ENCODE measurements at places on chromosomes 13 and 19. TPM values are rescaled to one million over a fixed set of nuclear protein-coding genes. Genes with fewer than 3 reads are reported as not detected.

DNA sequence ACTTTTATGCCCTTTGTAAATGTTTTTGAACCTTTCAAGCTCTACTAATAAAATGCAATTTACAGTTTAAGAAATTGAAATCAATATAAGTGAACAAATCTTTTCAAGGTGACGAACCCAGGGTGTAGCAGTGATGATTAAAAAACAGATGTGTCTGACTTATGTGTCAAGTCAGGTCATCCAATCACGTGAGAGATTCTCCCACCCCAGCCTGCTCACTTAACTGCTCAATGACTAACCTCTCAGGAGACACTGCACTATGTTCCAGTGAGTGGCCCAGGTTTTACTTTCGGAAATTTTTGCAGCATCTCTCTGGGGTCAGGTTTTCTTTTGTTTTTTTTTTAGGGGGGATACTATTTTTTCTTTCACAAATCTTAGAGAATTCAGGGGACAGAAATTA is 60.7 kb downstream of the ZNF429 start:
- DNase-seq, result no peak

CBLC gene
- 47.4 TPM for total RNA-seq

DNA sequence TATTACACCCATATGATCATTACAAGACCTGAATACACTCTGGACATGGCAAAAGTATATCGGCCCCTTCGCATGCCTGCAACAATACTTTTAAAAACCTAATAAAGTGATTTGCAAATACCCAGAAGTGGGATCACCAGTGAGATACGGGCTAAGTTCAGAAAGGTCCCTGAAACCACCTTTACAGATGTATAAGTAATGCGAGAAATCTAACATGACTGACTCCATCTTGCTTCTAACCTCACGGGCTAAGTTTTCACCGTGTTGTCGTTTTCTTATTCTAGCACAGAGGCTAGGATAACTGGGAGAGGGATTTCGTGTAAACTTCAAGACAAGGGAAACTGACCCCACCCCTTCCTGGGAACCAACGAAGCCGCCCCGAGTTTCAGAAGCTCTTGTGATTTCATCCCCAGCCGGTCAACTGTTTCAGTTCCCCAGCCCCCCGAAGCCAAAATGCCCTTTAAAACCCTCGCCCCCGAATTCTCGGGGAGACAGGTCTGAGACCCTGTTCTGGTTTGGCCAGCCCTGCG is 703 bp downstream of the NEK3 start:
- no peak for DNase-seq

ERICH6B gene
- not detected for total RNA-seq

LMO7 gene
- total RNA-seq, result 124 TPM

GRCh38 chr19:7395360-7396066 is 46.8 kb downstream of the ARHGEF18 start:
- no peak for DNase-seq

DNA sequence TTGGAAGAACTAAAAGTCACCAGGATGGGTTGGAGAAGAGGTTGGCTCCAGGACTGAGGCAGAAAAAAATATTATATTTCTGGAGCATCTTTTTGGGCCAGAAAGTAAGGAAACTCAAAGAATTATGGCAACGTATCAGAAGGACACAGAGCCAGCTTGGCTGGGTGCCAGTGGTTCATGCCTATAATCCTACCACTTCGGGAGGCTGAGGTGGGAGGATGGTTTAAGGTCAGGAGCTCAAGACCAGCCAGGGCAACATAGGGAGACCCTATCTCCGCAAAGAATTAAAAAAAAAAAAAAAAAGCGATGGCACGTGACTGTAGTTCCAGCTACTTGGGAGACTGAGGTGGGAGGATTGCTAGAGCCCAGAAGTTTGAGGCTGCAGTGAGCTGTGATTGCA is 108.1 kb downstream of the GADD45B start:
- no peak for DNase-seq

ZNF99 gene
- 0.14 TPM for total RNA-seq

- DNase-seq, result no peak
Measured at GRCh38 chr19:2271234-2272103, 10.5 kb downstream of the PEAK3 start.

- DNase-seq, result no peak
Measured at GRCh38 chr19:49441960-49442350, 628 bp upstream of the SLC17A7 start.

PDE4C gene
- 2.1 TPM for total RNA-seq

- no peak for DNase-seq
Measured at GRCh38 chr19:43778651-43779050, 2.1 kb downstream of the KCNN4 start.

FCAR gene
- not detected for total RNA-seq

DNA sequence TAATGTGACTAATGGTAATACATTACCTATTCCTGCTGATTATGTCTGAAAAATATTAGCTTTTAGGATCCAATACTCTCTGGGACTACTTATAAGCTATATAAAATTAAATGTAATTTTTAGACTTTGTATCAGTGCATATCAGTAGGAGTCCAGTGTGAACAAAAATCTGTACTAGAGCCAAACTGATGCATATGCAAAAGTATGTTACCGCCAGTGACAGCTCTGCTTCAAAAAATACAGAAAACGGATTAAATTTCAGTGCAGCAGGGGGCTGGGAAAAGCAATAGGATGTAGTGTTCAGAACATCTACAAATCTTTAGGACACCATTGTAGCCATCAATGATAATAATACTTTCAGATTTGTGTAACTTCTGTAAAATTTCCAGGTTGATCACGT is 385.5 kb downstream of the DACH1 start:
- no peak for DNase-seq

DNA sequence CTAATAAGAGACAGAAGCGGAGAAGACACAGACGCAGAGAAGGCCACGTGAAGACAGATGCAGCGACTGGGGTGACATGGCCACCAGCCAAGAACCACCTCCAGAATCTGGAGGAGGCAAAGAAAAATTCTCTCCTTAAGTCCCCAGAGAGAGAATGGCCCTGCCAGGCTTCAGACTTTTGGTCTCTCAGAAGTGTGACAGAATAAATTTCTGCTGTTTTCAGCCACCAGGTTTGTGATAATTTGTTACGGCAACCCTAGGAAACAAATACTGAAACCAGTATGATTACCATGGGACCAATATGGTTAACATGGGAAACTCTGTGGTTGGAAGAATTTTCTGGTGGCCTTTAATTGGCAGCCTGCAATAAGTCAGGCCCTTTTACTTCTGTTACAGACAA is 63.9 kb upstream of the DOCK9 start:
- no peak for DNase-seq

ZNF790 gene
- total RNA-seq, result 8.7 TPM

DNA sequence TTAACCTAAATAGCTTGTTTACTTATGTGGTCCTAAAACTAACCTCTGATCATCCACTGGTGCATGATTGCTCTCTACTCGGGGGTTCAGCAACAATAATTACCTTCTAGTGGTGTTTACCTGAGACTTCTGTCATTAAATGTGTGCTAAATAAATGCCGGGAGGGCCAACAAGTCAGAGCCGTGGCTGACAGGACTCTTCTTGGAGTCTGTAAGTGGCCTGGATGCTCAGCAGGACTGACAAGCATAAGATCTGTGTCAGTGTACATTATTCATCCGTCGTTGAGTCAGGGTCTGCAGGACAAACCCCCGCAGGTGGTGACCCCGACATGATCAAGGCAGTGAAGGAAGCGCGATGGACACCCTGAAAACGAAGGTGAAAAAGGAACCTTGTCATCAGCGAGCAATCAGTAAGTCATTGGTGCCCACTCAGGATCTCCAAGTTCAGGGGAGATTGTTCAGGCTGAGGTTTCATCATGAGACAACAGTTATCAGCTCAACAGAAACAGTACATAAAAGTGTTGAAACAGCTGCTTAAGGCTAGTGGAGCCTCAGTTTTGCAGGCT is 1466.9 kb downstream of the UQCRFS1 start:
- peak; percentile 7 for DNase-seq

DNA sequence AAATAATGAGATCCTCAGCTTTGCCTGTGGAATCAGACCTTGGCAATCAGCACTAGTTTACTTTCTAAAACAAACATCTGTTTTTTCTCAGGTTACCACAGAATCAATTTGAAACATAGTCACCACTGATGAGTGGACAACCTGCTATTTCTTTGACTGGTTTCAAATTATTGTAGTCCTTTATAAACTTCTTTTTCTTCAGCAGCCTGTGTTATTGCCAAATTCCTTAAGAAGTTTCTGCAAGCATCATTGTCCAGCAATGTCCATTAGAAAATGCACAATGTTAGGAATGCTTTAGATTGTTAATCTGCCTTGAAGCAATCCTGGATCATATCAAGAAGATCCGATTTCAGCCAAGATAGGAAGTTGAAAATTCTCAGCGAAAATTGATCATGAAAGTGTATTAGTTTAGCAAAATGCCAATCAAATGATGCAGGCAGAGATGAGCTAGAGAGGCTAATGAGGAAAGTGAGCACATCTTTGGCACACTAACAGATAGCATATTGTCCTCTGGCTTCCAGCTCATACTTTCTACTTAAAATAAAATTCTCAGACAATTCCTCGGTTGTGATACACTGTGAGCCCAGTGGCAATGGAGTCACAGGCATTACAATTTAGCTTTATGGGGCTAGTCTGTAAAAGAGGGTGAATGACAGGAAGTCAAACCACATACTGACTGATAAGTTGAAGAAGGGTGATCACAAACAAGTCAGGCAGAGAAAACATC is 270.6 kb downstream of the SLITRK6 start:
- no peak for DNase-seq

ZNF536 gene
- 1.4 TPM for total RNA-seq

GFY gene
- total RNA-seq, result not detected

DNA sequence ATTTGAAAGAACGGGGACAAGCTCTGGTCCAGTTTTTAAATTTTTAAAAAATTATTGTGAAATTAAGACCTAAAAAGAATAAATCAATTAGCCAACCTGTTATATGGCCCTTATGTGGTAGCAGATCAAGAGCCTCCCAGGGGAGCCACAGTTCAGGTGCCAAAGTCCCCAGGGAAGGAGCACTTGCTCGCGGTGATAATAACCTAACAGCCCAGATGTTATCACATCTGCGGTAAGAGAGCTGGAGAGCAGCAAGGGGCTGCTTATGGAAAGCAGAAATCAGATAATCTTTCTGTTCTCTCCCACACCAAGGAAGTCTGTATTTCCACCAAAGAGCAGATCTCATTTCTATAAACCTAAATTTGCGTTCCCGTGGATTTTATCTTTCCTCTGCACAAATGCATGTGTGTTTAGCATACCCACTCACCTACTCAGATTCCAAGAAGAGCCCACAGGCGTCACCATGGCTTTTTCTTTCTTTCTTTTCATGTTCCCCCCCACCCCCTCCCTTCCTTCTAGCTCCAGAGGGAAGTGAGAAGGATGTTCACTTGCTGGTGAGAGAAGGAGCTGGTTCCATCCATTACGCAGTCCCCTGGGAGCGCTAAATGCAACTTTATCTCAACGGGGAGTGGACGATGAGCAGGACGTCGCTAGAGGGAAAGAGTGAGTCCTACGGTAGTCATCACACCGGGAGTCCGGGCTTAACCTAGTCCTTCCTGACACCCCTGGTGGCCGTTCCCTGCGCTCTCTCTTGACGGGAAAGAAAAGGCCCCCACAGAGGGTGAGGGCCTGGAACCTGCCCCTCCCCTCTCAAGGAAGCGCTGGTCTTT is 1.6 kb upstream of the POU4F1 start:
- DNase-seq, result no peak

GRCh38 chr13:64477146-64477545 is 2753.0 kb downstream of the PCDH9 start:
- DNase-seq, result no peak

HSPB6 gene
- 654 TPM for total RNA-seq

- DNase-seq, result no peak
Measured at GRCh38 chr19:29193155-29193554, 19.8 kb downstream of the UQCRFS1 start.

DNA sequence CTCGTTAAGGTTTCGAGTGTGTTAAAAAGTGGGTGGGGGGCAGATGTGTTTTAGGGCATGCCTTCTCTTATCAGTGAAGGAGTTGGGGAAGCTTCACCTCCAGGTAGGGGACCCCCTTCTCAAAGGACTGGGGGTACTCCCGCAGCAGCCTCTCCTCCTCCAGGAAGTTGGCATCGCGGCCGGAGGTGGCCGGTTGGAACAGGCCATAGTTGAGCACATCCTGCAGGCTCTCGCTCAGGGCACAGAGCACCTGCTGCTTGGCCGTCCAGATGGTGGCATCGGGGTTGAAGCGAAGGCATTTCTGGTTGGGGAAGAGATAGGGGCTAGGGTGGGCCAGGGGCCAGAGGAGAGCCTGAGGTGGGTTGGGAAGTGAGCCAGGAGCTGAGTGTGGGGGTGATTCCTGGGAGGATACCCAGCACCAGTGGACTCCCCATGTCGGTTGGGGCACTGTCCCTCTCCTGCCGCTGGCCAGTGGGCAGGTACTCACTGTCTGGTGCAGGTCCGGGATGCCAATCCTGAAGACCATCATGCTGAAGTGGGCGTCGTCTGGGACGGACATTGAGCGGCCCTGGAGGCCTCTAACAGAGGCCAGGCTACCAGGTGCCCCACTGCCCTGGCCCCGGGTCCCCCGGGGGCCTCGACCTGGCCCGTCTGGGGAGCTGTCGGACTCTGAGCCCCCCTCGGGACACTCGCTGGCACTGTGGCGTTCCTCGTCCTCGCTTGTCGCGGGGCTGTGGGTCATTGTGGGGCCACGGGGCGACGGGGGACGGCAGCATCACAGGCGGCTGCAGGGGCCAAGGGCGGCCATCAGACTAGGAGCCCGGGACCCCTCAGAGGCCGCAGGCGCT is 3.2 kb downstream of the SHANK1 start:
- DNase-seq, result no peak

DNA sequence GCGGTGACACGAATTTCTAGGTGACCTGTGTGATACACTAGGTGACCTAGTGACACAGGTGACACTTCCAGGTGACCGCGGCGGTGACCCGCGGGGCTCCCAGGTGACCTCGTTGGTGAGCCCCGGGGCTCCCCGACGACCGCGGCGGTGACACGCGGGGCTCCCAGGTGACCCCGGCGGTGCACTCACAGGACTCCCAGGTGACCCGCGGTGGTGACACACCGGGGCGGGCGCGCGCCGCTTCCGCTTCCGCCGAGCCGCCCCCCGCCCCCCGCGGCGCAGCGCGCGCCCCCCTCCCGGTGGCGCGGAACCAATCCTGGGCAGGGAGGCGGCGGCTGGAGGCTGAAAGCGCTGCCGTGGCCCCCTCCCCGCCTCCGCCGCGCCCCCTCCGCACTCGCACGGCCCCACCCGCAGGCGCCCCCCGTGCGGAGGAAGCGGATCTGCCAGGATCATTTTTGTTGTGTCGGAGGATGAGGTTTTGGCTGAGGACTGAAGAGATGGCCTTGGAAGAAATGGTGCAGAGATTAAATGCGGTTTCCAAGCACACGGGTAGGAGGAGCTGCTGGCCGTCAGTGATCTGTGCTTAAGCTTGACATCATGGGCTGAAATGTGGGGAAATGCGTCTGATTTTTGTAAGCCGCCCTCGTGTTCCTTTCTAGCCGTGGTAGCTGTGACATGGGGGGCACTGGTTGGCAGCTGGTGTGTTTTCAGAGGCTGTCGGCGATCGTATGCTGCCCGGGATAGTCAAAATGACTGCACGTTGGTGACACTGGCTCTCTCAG is at the start of gene MCF2L:
MCF2L (plus strand) TSS at position 305 of the 782 bp plus-strand sequence; CDS start at position 471, 166 bp downstream.
- DNase-seq, result peak; percentile 36

DNA sequence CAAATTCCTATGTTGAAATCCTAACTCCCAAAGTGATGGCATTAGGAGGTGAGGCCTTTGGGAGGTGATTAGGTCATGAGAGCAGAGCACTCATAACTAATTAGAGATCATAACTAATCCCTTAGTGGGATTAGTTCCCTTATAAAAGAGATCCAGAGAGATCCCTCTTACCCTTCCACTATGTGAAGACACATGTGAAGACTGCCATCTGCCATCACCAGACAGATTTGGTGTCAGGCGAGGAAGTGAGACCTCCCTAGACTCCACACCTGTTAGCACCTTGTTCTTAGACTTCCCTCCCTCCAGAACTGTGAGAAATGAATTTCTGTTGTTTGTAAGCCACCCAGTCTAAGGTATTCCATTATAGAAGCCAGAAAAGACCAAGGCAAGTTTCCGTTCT is 112.2 kb downstream of the NDFIP2 start:
- DNase-seq, result no peak
